ENCODE measurements at places on chromosomes 12 and 14.

DNA sequence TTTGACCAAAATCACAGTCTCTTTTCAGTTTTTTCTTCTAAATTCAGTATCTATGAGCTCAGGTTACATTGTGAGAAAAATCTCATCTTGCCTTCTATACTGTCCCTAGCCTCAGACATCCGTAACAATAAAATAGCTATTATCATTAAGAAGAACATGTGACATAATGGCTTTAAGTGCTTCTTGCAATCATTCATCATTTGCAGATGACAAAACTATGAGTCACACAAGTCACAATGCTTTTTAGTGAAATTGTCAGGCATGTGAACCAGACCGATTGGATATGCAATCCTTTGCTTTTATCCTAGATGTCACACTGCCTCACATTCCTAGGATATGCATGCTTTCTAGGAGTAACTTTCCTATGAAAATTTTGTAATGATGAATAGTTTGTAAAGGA is 313.1 kb downstream of the SLC6A15 start:
- no peak for DNase-seq

- DNase-seq, result no peak
These were observed 7.0 kb downstream of the VCPKMT start for GRCh38 chr14:50109342-50109741.

GRCh38 chr14:58876608-58877007 is 238.8 kb downstream of the DACT1 start:
- peak; percentile 42 for DNase-seq

DNA sequence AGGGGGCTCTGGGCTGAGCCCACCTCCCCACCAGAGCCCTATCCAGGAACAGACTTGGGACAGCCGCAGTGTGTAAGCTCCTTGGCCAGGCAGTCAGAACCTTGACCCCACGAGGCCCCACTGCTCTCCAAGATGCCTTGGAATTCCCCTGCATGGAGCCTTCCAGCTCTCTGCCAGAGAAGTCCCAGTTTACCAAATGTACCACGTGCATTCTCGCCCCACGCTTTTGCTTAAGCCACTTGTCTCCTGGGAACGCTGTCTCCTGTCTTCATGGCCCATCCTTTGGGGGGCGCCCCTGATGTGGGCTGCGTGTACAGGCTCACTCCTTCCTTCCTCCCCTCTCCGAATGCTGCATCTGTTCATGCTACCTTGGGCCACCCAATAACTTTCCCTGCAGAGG is 7.9 kb downstream of the FAIM2 start:
- DNase-seq, result no peak

DNA sequence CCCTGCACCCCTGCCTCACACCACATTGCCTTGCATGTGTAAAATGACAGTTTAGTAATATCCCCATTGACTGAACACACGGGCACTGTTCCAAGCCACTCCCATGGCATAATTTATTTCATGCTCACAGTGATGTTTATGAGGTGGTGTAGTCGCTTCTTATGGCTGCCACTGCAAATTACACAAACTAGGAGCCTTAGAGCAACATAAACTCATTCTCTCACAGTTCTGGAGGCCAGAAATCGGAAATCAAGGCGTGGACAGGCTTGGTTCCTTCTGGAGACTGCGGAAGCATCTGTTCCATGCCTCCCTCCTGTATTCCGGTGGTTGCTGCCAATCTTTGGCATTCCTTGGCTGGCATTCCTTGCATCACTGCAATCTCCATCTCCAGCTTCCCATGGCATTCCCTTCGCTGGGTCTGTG is 97.3 kb downstream of the RIN3 start:
- DNase-seq, result no peak

- DNase-seq, result no peak
These were observed 731.2 kb downstream of the RERGL start for GRCh38 chr12:17358835-17359234.

DNA sequence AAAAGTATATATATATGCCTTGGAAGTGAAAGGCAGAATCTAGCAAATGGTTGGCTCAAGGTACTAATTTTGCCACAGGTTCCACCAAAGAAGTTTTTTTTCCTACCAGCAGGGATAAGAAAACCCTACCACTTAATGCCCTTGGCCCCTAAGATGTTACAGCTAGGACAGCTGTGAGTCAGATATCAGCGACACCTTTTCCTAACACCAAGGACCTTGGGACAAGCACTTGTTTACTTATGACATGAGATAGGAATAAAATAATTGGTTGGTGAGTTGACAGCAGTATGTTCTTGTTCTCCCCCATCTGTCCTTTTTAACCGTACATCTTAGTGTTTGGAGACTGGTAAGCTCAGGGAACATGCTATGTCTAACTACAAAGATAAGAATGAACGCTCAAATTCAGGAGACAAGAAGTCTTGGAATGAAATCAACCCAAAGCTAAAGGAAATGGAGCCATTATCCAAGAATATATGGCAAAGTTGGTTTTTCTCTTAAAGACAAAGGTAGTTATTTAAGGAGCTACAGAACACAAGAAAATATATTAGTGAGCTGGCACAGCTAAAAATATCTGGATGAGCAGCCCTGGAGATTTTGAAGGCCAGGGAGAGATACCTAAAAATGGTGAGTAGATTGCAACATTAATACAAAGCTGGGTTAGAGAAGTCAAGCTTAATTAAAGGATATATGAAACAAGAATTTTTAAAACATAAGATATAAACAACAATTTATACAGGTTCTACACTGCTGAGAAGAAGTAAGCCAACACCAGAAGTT is 126.8 kb downstream of the TMTC1 start:
- DNase-seq, result no peak

DNA sequence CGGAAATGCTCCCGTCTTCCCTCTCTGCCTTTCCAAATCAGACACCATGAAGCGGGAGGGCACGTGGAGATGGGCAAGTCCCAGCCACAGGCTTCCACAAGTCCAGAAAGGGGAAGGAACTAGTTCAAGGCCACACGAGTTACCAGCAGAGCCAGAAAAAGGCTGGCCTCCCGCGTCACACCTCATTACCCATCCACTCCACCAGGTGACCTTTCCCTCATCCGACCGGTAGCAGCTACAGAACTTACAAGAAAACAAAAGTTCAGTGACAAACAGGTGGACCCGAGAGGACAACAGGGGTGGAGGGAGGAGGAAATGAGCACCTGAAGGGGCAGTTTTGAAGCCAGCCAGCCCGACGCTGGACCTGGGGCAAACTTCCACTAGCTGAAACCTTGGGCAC is 46.9 kb downstream of the CHGA start:
- DNase-seq, result no peak

GRCh38 chr14:105394714-105395537 is 3.4 kb upstream of the TEX22 start:
- DNase-seq, result no peak

DNA sequence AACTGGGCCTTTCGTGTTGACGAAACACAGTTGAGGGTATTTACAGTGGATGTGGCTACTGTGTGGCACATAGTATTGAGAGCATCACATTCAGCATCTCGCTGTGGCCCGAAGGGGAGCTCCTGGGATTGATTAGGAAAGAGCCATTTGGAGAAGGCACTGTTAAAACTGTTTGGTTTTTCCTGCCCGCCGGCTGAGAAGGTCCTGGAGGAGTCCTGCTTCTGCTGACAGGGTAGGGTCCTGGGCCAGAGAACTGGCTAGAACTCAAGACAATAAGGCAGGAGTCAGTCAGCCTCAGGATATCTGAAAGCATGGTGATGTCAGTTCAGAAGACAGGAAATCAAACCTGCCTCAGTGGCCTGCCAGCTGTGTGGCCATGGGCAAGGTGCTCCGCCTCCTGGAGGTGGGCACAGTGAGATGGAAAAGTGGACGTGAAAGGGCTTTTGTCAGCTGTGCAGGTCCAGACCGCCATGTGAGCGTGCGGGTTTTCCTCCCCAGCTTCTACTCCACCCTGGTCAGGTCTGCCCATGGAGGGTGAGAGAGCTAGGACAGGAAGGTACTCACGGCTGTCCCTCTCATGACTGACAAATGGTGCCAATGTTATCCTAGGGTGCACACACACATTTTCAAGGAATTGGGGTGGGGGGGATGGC is 92.3 kb downstream of the NTF3 start:
- no peak for DNase-seq

DNA sequence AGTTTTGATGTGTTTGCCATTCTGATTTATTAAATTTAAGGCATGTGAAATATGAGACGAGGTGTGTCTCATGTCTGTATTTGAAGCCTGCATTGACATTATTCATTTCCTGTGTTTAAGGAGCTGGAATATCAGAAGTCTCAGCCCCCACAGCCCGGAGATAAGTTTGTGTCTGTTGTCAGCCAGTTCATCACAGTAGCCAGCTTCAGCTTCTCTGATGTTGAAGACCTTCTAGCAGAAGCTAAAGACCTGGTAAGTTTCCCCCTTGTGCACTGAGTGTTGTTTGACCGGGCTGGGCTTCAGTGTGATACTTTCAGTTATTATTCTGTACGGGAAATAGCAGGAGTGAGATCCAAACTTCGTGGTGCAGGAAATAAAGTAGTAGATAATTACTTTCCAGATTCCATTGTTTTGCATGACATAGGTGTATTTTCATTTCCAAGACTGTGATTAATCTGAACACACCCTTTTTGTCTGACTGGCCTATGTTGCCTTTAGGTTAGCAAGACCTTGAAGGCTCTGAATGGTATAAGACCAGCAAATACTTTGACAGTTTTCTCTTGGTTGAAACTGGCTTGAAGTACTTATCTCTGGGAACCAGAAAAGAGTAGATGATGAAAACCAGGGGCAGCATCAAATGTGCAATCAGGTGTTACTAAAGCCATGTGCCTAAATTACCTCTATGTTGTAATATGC is 101.5 kb downstream of the GPR135 start:
- no peak for DNase-seq

GRCh38 chr12:107207931-107208525 is 114.7 kb upstream of the CRY1 start:
- DNase-seq, result no peak

DNA sequence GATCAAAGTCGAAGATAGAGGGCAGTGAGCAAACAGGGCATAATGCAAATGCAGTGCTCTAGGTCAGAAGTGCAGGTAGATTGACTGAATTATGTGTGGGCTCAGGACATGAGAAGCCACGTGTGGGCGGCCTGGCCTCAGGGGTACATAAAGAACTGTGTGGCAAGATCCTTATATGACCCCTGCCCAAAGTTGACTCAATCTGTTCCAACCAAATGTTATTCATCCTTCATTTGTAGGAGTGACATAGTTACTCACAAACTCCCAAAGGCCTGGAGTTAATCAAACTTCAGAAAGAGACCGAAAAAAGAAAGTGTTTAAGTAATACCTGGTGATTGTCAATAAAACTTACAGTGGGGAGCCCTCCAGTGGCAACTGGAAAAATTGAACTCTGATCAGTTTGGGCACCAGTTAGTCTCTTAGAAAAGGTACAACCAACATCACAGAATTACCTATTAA is 150.4 kb upstream of the FAR2 start:
- peak; percentile 8 for DNase-seq

- DNase-seq, result no peak
These were observed 170.9 kb downstream of the DUSP6 start for GRCh38 chr12:89181271-89181920.

- no peak for DNase-seq
These were observed 7.9 kb downstream of the GABARAPL1 start for GRCh38 chr12:10220398-10221077.

GRCh38 chr12:124747426-124748161 is 116.1 kb downstream of the SCARB1 start:
- peak; percentile 90 for DNase-seq

GRCh38 chr14:43522901-43523300 is 984.2 kb downstream of the FSCB start:
- no peak for DNase-seq

- peak; percentile 90 for DNase-seq
These were observed 51.5 kb downstream of the DCAF5 start for GRCh38 chr14:69101331-69101826.

- DNase-seq, result no peak
These were observed 14.0 kb downstream of the ATF7IP start for GRCh38 chr12:14379508-14379907.

DNA sequence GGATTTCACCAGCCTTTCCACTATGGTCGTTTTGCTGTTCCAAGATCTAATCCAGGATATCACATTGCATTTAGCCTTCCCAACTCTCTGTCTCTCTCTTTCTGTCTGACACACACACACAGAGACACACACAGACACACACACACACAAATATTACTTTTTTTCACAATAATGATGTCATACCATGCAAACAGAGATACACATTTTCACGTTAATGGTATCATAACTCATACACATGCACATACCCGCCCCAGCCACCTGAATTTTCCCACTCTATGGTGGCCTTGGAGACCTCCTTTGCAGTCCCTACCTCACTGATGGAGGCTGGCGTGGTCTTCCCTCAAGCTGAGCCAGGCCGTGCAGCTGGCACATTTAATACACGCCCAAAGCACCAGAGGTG is 7.2 kb upstream of the MYL2 start:
- no peak for DNase-seq

DNA sequence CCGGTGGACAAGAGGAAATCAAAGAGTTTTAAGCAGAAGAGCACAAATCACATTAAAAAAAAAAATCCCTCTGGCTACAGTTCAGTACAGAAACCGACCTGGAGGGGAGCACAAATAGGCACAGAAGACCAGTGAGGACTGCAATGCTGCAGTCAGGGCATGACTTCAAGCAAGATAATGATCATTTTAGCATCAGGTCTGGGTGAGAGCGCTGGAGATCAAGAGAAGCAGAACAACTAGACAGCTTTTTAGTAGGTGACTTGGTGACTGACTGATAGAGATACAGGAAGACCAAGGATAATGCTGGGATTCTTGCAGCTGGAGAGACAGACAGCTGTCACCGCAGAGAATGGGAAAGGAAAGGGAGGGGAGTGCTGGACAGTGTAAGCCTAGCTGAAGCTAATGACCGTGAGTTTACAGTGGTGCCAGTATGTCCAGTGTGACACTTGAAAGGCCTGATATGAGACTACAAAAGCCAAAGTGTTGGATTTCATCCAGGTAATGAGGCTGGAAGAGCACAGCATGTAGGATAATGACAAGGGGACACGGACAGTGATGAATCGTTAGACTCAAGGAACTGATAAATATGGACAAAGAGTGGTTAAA is 5.6 kb downstream of the NFYB start:
- no peak for DNase-seq

- no peak for DNase-seq
These were observed 102.5 kb downstream of the SLC41A2 start for GRCh38 chr12:104855599-104855998.

DNA sequence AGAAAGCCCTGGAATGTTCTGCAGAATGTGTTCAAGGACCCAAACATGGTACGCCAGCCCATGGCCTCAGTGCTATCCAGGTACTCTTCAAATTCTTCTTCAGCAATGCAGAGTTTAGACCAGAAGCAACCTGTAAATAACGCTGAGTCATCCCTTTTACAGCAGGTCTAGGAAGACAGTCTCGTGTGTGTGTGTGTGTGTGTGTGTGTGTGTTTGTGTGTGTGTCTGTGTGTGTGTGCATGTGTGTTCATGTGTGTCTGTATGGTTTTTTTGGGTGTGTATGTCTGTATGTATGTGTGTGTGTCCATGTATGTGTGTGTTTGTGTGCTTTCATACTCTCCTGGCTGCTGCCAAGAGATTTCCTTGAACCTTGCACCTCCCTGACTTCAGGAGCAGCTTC is 60.1 kb upstream of the RFX4 start:
- no peak for DNase-seq

DNA sequence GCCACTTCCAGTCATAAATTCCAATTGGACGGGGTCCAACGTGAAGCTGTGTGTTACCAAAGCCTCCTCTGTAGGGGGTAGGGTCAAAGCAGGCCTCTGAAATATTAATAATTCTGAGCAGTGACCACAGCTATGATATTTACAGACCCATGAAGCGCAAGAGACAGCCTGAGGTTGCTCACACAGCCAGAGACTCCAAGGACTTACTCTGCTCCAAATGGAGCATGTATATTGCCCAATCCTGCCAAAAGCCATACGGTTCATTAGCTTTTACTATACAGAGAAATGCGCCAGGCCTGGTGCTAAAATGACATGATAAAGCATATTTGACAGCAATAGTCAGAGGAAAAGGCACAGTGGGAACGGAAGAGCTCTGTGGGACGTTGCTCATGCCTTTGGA is 151.3 kb downstream of the PAH start:
- no peak for DNase-seq

All from GM04504 (cell line).